ENCODE measurements at places on chromosomes 2 and 18.

DNA sequence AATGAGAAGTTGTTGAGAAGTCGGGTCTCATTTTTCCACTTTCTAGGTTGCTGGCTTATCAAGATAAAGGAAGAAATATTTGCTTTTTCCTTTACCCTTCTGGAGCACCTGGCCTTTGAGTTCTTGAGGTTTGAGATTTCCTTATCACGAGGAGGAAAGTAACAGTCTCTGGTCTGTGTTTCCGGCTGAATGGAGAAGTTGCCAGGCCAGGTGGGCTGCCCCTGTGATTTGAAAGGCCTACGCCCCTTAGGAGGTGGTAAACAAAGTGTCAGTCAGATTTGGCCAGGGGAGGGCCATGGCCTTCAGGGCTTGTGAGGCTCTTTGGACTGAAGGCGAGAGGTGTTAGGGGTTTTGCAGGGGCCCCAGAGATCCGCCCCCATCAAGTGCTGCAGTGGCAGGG lies 156.7 kb upstream of the HAAO start:
- no peak for DNase-seq

DNA sequence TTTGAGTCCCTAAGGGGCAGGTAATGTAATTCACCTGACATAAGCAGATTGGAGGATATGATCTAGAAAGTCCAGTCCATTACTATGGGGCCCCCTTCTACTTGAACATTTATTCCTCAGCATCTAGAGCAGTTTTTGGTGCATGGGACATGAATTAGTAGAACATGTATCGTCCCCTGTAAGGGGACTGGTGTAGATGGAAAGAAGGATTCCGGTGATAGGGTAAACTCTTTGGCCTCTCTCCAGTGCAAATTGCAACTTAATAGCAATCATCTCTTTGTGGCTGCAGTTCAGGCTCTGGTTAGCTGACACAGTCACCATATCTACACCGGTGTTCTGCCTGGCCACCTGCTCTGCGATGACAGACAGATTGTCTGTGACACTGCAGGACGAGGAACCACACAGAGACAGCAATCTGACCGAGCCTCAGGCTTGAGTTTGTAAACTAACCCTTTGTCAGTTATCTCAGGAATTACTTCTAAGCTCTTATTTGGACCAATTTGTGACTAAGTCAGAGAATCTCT lies 6.4 kb upstream of the SLC8A1 start:
- no peak for DNase-seq

DNA sequence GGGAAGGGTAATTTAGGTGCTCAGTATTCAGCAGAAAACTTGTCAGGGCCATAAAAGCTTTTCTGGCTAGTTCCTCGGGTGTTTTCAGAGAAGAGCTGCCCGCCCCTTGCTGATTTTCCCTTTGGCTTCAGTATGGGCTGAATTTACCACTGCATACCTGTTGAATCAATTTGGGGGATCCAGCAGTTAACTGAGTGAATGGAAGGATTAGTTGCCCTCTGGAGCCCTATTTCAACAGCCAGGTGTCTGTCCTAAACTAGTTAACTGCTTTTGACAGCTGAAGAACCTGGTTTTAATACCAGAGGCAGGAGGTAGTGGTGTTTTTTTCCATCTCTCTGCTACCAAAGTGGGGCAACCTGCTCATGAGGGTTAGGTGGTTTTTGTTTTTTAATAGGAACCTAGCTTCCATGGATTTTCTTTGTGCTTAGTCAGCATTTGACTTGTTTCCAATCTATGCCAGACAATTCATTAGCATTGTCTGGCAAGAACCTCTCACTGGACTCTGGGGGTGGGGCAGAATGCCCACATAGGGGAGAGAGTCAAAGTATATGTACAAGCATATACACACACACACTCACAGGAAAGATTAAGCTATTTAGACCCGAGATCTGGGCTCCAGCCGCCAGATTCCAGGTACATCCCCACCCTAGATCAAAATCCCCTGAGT lies 166.5 kb upstream of the SIX3 start:
- DNase-seq: no peak

DNA sequence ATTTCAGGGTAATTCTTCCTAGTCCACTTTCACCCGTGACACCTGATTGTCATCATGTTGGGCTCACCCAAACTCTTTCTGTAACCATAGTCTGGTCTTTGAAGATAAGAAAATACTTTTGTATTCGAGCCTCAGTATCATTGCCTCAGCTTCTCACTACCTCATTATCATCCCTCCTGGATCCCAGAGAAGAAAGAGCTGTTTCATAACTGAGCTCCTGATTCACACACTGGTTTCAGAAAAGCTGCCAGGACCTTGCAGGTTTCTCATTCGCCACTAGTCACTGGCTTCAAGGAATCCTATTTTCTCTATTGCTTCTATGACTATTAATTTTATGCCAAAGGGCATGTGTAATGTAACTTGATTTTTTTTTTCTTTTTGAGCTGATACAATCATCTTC lies 2.9 kb upstream of the CRIM1 start:
- no peak for DNase-seq

DNA sequence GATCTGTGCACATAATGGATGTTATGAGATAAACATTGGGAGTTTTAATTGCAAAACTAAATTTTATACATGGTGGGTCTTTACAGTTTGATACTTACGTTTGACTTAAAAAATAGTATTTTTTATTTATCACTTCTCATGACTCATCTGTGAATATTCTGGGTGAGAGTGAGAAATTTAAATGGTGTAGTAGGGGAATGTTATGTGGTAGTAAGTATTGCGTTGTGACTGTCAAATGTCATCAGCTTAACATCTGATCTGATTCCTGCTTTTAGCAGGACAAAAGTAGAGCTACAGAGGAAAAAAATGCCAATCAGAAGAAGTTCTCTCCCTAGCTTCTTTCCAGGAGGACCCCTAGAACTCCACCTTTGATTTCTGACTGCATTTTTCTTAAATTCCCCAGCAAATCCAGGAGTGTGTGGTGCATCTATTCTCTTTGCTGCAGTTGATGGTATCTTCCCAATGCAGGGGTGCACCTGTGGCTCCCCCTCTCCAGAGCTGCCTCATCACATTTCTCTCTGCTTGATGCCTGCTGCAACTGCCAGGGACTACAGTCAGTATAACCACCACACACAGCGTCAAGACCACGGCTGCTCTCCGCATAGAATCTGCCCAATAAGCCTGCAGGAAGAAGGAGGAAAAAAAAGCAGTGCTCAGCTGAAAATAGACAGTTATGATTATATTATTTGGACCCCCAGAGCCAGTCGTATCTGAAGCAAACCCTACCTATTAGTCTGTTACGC lies 151.3 kb upstream of the THUMPD2 start:
- no peak for DNase-seq

DNA sequence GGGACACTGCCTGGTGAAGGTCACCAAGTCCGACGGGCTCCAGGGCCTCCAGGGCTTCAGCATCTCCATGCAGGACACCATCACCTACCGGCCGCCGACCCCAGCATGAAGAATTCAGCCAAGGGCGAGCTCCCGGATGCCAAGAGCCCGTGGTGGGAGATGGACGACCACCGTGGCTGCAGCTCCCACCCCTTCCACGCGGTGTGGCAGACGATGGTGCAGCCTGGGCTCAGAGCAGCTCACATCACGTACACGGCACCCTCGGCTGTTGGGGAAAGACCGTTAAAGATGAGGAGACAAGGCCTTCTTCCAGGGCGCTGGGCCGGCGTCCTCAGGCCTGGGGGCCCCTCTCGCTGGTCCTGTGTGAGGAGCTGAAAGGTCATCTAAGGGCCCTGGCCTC lies 31.2 kb upstream of the ADNP2 start:
- DNase-seq: no peak

DNA sequence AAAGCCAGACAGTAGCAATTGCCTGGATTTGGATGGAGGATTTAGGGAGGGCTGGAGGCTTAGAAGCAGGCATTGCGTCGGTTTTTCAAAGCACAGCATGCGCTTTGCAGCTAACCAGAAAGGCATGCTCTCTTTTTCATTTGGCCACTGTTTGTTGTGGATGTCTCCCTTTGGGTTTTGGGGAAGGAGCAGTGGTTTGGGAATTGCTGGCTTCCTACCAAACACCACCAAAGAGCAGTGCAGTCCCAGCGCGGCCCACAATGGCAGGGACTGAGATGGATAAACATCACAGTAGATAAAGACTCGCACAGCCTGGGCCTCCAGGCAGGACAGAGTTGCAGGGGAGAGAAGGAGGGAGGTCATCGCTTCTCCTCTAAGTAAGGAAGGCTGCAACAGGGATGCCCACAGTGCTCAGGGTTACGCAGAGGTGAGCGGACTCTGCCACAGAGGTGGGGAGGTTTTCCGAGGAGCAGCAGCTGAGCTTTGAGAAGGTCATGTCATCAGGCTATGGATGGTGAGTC lies 148.5 kb downstream of the MYT1L start:
- DNase-seq: no peak

GRCh38 chr18:79336556-79337142 lies 59.1 kb upstream of the NFATC1 start:
- DNase-seq: no peak

DNA sequence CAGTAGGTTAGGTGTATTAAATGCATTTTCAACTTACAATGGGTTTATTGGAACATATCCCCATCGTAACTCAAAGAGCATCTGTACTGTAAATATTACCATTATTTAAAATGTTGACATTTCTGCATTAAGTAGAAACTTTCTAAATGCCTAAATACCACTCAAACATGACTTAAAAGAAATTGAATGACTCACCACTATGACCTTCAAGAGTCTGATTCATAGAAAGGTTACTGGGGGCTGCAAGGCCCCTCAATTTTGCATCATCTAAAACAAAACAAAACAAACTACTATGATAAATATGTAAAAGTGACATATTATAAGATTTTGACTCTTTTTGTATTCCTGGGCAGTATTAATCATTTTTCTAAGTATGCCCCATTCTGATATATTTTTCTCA lies 7.6 kb downstream of the WDR35 start:
- no peak for DNase-seq

DNA sequence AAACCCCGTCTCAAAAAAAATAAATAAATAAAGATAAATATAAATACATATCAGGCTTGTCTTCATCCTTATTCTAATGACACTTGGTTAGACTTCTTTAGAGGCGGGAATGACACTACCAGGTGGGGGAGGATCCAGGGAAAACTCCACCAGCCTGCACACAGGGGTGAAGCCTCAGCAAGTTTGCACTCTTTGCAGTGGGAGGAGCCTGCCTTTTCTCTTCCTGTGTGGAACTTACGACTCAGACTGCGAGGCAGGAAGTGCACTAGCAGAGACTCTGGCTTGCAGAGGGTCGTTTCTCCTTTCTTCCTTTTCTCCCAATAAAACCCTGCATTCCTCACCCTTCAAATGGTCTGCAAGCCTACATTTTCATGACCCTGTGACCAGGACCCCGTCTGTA lies 153.6 kb upstream of the CBLN2 start:
- DNase-seq: no peak

DNA sequence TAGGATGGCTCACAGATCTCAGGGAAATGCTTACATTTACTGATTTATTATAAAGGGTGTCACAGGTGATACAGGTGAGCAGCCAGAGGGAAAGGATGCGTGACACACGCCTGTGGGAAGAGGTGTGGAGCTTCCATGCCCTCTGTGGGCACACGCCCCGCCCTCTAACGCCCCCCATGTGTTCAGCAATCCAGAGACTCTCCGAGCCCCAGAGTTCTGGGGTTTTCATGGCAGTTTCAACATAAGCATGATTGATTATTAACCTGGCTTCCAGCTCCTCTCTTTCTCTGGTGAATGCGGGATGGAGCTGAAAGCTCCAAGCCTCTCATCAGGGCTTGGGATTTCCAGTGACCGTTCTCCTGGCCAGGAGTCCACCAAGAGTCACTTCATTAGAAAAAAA lies 34.3 kb upstream of the ODC1 start:
- no peak for DNase-seq

- no peak for DNase-seq
Observed at GRCh38 chr18:55419132-55419946, 168.7 kb downstream of the TCF4 start.

DNA sequence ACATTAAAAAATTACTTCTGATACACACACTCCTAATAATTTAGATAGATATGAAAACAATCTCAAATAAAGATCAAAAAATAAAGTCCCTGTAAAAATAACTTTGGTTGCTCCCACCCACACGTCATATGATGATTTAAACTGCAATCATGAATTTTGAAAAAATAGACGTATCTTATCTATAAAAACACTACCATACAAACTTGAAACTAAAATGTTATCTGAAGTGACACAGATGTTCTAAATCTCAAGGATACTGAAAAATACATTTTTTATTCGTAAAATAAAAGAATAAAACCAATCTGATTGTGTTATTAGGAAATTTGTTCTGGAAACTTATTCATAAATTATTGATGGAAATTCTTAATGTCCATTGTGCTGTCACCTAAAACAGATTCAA lies 8.1 kb upstream of the BOLA3 start:
- no peak for DNase-seq

- no peak for DNase-seq
Observed at GRCh38 chr2:1045109-1045508, 94.5 kb downstream of the SNTG2 start.

- DNase-seq: no peak
Observed at GRCh38 chr2:126719833-126720351, 63.9 kb downstream of the GYPC start.

GRCh38 chr2:203532957-203533658 lies 2.0 kb downstream of the RAPH1 start:
- DNase-seq: no peak

GRCh38 chr2:211468877-211469663 lies 912.7 kb downstream of the CPS1 start:
- DNase-seq: no peak

DNA sequence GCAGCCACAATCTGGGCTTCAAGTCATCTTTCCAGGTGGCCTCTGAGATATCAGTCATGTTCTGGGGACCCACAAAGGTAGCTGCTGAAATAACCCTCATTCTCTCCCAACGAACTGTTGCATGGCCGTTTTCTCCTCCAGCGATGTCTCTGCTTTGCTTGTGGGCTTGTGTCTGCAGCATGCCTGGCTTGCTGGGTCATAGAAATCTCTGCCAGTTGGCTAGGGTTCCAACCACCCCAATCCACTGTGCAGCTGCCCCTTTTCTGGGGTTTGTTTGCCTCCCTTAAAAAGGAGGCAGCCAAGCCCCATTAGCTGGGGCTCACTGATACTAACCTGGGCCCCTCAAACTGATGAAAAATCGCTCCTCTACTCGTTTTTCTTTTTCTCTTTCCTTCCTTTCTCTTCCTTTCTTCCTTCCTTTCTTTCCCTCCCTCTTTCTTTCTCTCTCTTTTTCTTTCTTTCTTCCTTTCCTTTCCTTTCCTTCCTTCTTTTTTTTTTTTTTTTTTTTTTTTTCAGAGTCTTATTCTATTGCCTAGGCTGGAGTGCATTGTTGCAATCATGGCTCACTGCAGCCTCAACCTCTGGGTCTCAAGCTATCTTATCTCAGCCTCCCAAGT lies 680.0 kb downstream of the EPHA4 start:
- DNase-seq: no peak

GRCh38 chr2:118148809-118149208 lies 60.5 kb downstream of the INSIG2 start:
- no peak for DNase-seq

DNA sequence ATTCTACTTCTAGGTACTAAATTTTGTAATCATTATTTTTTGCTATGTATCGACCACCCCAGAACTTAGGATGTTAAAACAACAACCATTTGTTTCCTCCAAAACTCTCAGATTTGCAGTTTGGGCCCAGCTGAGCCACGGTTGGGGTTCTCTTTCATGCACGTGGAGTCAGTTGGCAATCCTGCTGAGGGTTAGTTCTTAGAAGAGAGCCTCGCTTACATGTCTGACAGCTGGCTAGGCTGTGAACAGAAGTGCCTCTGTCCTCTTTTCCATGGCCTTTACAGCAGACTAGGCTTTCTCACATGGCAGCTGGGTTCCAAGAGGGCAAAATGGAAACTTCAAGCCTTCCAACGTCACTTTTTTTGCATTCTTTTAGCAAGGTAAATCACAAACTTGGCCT lies 9.3 kb upstream of the RGPD4 start:
- no peak for DNase-seq

Measured in SIG-M5 (cell line).